Activated T-cell treated with anti-CD3 and anti-CD28 coated beads for 1 hour (primary cell): ENCODE measurements at places on chromosomes 6 and 20.

GRCh38 chr6:15781890-15782289 lies 119.1 kb upstream of the DTNBP1 start:
- DNase-seq = no peak

DNA sequence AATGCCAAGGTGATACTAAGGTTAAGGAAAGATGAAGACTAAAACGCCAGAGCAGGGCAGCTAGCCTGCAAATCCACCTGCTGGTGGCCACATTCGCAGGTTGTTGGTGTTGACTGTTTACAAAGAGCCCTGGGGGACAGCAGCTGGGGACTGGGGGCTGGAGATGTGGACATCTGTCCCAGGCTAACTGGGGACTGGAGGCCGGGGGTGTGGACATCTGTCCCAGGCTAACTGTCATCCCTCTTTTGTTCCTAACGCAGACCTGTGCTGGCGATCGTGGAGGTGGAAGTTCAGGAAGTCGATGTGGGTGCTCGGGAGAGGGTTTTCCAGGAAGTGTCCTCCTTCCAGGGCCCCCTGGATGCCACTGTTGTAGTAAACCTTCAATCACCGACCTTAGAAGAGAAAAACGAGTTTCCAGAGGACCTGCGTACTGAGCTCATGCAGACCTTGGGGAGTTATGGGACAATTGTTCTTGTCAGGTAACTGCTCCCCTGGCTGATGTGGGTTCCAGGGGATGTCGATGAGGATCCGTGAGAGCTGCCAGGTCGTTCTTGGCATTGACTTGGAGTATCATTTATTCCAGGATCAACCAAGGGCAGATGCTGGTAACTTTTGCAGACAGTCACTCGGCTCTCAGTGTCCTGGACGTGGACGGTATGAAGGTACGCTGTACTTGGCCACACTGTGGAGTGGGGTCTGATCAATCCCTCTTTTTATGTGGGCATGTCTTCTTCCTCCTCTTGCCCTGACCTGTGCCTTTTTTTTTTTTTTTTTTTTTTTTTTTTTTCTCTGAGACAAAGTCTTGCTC lies 87.0 kb downstream of the SERAC1 start:
- no peak for DNase-seq

- no peak for DNase-seq
Measured at GRCh38 chr6:63630466-63630865, 5.1 kb upstream of the PHF3 start.

- DNase-seq = no peak
Measured at GRCh38 chr6:157108923-157109322, 214.4 kb downstream of the TMEM242 start.

DNA sequence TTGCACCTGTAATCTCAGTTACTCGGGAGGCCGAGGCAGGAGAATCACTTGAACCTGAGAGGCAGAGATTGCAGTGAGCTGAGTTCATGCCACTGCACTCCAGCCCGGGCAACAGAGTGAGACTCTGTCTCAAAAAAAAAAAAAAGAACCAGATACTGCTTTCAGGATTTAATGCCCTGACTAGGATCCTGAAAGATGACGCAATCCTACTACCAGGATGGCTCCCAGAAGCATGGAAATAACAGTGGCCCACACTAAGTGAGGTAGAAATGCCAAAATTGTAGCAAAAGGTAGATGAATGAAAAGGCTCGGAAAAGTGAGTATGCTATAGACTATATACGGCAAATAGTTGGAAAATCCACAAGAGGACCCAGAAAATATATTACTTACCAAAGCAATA lies 23.8 kb upstream of the KHDC1 start:
- no peak for DNase-seq
